Fibroblast of gingiva (primary cell): ENCODE measurements at places on chromosomes 7 and 10.

DNA sequence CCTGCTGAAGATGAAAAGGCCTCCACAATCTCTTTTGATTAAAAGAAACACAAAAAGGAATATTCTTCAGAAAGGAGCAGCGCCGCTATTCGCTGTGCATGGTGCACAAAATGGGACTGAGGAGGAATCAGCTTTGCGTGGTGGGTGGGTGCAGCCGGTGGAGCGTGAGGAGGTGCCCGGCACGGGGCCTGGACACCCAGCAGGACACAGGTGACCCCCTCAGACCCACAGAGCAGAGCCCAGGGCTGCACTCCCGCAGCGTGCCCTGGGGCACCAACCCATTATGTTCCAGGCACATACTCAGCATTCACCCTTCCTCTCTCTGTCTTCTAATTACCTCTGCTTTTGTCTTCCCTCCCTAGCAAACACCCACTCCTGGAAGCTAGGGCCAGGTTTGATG lies 238.0 kb upstream of the PPP2R2D start:
- DNase-seq, result no peak

DNA sequence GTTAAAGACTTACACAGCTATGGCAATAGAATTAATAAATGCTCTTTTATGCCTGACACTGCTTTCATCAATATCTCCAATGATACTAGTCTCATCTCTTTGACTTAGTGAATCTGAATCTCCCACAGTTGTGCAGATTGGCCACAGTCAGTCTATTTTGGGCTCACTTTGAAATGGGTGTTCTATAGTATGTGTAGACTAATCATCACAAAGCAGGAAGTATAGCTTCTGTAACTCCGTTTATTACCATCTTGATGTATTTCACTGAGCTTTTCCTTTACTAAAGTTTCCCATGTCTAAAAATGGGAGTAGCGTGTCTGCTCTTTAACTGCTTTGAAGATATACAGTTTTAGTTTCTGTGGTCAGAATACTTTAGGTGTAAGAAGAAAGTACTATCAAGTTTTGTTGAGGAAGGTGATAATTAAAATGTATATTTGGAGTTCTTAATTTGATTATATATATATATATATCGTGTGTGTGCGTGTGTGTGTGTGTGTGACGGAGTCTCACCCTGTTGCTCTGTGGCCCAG lies 70.1 kb downstream of the ST7 start:
- no peak for DNase-seq

- no peak for DNase-seq
Observed at GRCh38 chr7:140079121-140079536, 16.4 kb upstream of the PARP12 start.

GRCh38 chr10:103936022-103936421 lies 18.0 kb upstream of the STN1 start:
- no peak for DNase-seq

- no peak for DNase-seq
Observed at GRCh38 chr7:42406358-42406757, 169.3 kb upstream of the GLI3 start.

DNA sequence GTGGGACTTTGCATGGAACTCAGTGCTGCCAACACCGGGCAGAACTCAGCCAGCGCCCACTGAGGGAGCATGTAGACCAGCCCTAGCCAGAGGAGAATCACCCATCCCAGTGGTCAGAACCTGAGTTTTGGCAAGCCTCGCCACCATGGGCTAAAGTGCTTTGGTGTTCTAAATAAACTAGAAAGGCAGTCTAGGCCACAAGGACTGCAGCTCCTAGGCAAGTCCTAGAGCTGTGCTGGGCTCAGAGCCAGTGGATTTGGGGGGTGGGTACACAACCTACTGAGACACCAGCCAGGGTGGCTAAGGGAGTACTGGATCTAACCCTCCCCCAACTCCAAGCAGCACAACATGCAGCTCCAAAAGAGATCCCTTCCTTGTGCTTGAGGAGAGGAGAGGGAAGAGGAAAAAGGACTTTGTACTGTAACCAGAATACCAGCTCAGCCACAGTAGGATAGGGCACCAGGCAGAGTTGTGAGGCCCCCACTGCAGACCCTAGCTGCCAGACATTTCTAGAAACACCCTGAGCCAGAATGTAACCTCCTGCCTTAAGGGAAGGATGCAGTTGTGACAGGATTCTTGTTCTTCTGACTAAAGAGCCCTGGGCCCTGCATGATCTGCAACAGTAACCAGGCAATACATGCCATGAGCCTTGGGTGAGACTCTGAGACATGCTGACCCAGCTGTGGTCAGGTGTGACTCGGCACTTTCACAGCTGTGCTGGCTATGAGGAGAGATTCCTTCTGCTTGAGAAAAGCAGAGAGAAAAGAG lies 24.4 kb downstream of the GSDME start:
- peak; percentile 75 for DNase-seq

GRCh38 chr7:32462977-32463376 lies 27.2 kb downstream of the LSM5 start:
- DNase-seq, result no peak

- no peak for DNase-seq
Observed at GRCh38 chr7:94883616-94884015, 23.8 kb upstream of the PPP1R9A start.

DNA sequence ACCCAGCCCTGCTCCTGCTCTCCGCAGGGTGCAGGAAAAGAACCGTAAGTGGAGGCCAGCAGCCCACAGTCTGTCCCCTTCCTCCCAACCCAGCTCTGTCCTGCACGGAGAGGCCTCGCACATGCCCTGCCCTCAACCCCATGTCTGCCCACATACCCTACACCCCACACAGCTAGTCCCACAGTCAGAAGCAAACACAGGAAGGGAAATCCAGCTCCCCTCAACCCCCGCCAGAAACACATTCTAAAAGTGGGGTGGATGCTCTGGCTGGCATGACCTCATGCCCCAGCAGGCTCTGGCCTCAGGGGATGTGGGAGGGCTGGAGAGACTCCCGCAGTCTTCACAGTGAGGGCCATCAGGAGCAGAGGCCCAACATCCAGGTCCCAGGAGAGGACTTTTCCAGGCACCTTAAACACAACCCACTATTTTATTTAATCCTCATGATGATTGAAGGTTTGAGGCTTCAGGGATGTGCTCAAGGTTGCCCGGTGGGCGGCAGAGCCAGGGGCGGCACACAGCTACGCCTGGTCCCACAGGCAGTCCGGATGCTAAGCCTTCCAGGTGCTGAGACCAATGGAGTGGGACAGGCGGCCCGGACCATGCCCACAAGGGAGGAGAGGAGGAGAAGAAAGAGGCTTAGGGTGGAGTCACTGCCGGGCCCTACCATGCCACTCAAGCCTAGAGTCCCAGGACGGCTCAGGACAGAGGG lies 29.9 kb downstream of the CALML5 start:
- no peak for DNase-seq

DNA sequence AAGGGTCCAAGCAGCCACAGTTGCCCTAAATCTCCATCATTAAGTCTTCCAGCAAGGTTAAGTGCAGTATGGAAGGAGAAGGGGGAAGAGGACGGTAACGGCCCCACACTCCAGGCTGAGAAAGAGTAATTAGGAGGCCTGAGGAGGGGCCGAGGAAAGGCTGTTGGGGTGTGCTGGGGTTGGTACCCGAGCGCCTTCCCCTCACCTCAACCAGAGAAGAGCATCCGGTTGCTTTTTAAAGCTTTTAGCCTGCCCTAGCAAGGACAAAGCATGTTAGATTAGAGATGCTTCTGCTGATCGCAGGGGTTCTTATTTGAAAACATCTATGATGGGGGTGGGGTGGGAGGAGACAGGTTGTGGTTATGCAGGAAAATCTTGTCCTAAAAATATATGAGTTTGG lies 9.0 kb upstream of the ZSCAN21 start:
- no peak for DNase-seq

DNA sequence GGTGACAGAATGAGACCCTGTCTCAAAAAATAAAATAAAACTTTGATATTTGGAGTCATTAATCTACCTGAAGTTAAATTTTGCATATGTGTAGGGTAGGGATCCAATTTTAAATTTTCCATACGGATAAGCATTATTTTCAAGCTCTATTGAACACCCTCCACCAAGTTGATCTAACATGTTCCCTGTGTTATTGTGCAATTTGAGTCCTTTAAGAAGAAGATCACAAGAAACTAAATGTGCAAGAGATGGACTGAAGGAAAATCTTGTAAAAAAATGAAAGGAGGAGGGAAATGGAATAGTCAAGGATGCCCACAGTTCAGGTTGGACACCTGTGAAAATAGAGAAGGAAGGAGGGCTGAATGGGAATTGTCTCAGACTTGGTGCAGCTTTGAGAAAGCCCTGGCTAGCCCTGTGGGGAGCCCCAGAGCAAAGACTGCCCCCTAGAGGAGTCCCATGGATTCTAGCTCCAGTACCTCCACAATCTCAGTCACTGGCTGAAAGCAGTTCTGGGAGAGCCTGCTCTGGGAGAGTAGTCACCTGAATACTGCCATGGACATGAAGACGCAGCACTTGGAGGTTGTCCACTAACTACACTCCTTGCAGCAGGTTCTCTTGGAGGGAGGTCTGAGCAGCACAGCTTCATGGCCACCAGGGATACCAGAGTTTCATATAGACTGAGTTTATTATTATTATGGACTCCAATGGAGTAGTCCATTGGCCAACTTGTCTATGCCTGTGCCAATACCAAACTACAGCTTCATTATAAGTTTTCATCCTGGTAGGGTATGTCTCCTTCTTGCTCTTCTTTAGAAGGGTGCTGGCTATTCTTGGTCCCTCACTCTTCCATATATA lies 5.7 kb upstream of the TIAL1 start:
- DNase-seq, result no peak

GRCh38 chr10:119025336-119025735 lies 4.2 kb upstream of the NANOS1 start:
- DNase-seq, result peak; percentile 77

GRCh38 chr7:159056737-159057136 lies 87.9 kb downstream of the VIPR2 start:
- no peak for DNase-seq

- DNase-seq, result no peak
Observed at GRCh38 chr7:20268824-20269223, 51.6 kb upstream of the MACC1 start.

DNA sequence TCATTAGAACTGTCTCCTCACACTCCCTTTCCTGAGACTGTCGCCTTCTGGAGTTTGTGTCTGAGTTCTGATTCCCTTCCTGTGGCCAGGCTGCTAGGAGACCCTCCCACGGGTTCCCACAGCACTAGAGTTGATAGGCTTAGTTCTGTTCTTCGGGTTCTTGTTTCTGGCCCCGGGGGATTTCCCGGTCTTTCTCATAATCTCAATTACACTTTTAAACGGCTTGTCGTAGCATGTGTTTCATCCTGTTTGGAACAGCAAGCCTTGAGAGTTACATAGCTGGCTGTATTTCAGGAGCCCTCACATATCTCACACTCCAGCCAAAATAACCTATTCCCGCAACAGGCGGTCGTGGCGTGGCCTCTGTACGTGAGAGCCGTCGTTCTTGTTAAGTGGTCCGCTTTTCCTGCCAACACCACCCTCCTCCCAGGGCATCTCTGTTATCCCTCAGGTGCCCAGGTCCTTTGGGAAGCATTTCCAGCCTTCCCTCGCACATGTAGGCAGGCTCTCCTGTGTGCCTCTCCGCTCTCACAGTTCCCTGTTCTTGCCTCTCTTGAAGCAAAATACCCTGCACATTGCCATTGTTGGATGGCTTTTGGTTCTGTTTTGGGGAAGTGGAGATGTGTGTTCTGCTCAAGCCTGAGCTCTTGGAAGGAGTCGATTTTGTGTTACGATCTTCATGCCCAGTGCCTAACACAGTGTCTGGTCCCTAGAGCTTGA lies 46.0 kb downstream of the CDC123 start:
- no peak for DNase-seq

- no peak for DNase-seq
Observed at GRCh38 chr7:121012919-121013318, 24.4 kb downstream of the CPED1 start.

DNA sequence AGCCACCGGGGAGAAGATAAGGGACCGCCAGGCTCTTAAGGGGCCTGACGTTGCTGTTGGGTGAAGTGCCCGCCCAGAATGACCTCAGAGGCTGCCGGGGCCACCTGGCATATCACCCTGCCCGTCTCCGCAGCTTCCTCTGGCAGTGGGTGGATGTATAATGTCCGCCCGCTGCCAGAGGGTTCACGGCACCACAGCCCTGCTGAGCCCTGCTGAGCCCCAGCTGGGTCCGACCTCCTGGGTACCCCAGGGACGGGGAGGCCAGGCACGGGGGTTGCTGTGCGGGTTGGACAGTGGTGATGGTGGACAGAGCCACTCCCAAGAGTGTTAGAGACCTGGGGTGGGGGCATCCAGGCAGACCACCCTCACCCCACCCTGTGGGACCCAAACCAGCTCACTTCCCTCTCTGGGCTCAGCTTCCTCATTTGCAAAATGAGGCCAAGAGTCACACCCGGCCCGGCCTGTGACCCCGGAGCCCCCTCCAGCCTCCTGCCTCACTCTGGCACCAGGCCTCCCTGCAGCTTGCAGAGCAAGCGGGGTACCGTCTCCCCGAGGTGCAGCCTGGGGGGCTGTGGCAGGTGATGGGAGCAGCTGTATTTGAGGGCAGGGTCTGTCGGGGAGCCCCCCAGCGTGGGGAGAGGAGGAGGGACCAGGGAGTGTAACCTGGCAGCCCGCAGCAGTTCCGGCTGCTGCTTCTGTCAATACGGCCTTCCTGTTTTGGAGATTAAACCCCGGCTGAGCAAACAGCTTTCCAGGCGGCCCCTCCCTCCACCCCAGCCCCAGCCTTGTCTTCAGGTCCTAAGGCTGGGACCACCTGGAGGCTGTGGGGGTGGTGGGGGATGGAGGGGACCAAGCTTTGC lies 8.4 kb upstream of the LFNG start:
- DNase-seq, result no peak

DNA sequence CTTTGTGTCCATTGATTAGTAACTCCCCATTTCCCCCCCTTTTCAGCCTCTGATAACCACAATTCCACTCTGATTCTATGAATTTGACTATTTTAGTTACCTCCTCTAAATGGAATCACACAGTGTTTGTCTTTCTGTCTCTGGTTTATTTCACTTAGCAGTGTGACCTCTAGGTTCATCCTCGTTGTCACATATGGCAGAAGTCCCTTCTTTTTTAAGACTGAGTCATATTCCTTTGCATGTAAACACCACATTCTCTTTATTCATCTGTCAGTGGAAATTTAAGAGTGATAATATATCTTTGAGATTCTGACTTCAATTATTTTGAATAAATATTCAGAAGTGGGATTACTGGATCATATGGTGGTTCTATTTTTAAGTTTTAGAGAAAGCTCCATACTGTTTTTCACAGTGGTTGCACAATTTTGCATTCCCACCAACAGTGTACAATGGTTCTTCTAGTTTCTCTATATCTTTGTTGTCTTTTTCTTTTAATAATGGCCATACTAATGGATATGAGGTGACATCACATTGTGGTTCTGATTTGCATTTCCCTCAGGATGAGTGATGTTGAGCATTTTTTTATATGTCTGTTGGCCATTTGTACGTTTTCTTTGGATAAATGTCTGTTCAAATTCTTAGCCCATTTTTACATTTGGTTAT lies 126.1 kb upstream of the GRB10 start:
- no peak for DNase-seq
